T-cell (primary cell): ENCODE measurements at places on chromosomes 1 and 21.

- no peak for DNase-seq
These were observed 902 bp downstream of the AP4B1 start for GRCh38 chr1:113903501-113904292.

- no peak for DNase-seq
These were observed 10.1 kb downstream of the CFAP45 start for GRCh38 chr1:159889821-159890252.

GRCh38 chr1:234756066-234756774 lies 146.2 kb upstream of the IRF2BP2 start:
- DNase-seq: no peak

- no peak for DNase-seq
These were observed 79.8 kb upstream of the IPO9 start for GRCh38 chr1:201749059-201749690.

- no peak for DNase-seq
These were observed 32.4 kb upstream of the KCNA2 start for GRCh38 chr1:110638556-110638955.

DNA sequence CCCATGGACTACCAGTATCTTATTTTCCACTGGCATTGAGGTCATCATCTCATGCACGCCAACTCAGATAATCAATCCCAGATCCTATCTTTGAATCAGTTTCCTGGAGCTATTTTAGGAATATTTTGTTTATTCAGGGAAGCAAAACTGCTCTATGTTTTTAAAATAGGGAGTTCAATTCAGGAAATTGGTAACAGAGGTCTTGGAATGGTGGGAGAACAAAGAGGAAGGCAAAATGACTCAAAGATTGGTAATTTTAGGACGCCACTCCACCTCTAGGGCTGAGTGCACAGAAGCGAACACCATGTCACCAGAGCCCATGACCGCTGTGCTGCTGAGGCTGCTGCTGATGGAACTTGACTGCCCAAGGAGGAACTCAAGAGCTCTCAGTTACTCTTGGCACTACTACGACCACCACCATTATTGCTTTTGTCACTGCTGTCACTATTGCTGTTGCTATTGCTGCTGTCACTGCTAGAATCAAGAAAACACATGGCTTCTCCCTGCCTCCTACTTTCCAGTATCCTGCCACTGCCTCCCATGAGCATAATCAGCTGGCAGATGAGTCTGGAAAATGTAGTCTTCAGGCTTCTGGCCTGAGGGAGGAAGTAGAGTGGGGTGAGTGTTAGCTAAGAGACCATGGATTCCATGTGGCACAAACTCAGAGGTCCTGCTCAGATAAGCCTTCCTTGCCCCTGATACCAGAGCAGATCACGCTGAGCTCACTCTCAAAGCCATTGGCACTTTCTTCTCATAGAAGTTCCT lies 71.6 kb upstream of the CNIH3 start:
- DNase-seq: no peak

- DNase-seq: no peak
These were observed 261.1 kb downstream of the SIPA1L2 start for GRCh38 chr1:232368821-232369321.

- no peak for DNase-seq
These were observed 49.6 kb downstream of the WDR64 start for GRCh38 chr1:241701483-241702295.

DNA sequence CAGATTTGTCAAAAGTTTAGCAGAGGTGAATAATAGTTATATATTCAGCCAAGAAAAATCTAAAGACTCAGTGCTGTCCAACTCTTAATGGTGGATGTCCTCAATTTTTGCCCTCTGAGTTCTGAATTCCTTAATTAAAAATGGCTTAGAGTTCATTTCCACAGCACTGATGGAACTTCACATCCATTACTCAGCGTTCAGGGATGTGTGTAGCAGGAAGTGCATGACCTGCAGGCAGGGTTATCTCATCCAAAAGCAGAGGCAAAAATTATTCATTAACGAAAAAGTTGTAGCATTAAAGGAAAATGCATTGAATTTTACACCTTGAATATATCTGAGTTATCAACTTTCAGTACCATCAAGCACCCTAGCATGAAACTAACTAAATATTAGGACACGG lies 96.7 kb downstream of the ZP4 start:
- no peak for DNase-seq

- DNase-seq: no peak
These were observed 14.9 kb downstream of the STX12 start for GRCh38 chr1:27787895-27788294.

- no peak for DNase-seq
These were observed 3.4 kb upstream of the CASQ2 start for GRCh38 chr1:115771847-115772457.

DNA sequence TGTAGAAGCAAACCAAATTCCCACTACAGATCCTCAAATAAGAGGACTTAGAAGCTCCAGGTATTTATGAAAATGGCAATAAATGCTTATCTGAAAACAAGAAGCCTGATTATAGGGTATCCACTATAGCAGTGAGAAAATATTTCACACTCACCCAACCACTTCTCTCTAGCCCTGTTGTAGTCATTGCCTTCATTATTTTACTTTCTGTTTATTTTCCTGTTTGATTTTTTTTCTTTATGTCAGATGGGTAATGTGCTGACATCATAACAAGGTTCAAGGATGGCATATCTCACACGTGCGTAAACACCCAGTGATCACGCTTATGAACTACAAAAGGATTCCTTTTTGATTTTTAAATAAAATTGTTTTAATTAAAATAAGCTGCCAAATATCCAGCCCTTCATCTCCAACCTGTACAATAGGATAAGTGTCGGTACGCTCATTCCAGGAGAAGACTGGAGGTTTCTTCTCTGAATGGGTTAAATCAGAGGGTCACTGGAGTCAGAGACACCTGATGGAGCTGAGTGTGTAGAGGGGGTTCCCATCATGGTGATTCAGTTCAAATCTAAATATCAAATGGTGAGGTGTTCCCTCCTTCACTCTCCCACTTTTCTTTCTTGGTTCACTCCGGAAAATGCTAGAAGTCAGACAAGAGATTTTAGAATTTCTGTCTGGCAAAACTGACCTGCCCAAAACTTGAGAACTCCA lies 8.2 kb upstream of the S1PR1 start:
- no peak for DNase-seq

DNA sequence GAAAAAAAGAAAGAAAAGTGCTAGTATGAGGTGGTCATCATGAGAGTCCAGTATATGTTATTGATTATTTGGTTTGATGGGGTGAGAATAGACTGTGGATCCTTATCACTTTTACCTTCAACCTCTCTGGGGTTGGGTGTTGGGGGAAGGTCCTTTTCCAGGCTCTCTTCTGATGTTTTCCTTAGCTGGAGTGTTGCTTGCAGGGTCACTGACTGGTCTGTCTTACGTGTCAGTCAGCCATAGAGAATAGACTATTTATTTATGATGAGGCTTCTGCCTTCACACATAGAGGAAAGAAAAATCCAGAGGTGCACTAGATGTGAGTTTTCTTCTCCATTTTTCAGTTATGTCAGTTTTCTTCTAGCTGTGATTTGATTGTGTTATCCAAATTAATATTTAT lies 36.5 kb downstream of the MAP3K21 start:
- no peak for DNase-seq

DNA sequence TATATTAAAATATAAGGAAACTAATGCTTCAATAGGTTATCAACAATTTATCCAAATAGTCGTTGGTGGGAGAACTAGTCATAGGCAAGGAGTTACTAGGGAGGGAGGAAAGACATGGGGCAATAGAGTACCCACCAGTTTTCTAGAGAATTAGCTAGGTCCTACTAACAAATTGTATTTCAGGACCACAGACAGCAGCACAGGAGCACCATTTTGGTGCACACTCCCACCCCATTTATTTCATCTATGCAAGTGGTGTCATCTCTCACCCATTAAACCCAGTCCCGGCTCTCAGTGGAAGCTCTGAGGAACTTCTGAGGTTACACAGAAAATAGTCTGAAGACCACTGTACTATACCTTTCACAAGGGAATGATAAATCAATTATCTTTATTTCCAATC lies 89.0 kb upstream of the BCAR3 start:
- DNase-seq: no peak

DNA sequence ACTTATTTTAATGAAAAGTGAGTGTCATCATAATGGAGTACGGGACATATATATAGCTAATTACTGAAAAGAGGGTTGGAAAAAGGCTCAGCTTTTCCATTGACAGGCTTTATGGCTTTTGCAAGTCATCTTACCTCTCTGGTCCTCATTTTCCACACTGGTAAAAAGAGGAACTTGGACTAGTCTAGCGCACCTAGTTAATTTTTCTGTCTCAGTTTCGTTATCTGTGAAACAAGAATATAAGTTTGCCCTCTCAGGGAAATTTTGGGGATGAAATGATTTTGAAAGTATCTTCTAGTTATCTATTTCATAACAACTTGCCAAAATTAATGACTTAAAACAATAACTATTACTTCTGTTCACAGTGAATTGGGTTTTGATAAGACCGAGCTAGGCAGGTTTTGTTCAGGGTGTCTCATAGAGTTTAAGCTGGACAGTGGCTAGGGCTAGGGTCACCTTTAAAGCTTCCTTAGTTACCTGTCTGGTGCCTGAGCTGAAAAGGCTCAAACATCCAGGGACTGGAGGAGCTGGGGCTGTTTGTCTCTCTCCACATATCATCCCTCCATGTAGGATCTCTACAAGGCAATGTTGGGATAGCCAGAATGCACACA lies 91.7 kb downstream of the TYW3 start:
- DNase-seq: no peak

- no peak for DNase-seq
These were observed 9.1 kb upstream of the MATN1 start for GRCh38 chr1:30732277-30732996.

DNA sequence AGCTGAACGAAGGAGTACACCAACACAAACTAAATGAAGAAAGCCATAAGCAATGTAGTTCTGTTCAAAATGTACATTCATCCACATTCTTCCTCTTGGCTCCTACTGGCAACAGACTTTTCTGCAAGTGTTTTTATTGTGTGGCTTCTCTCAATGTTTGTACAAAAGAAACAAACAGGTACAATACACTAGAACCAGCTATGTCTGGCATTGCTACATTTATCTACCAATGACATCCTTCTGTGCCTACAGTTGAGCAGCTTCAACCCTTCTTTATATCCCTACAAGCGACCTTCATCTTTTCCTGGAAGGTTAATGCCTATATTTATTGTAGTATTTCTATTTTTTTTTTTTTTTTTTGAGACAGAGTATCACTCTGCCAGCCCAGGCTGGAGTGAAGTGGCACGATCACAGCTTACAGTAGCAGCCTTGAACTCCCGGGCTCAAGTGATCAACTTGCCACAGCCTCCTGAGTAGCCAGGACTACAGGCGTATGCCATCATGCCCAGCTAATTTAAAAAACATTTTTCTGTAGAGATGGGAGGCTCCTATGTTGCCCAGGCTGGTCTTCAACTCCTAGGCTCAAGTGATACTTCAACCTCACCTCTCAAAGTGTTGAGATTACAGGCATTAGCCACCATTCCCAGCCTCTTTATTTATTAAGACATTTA lies 89.3 kb downstream of the ASH1L start:
- DNase-seq: no peak

- DNase-seq: no peak
These were observed 4.5 kb downstream of the IVNS1ABP start for GRCh38 chr1:185312361-185313138.

DNA sequence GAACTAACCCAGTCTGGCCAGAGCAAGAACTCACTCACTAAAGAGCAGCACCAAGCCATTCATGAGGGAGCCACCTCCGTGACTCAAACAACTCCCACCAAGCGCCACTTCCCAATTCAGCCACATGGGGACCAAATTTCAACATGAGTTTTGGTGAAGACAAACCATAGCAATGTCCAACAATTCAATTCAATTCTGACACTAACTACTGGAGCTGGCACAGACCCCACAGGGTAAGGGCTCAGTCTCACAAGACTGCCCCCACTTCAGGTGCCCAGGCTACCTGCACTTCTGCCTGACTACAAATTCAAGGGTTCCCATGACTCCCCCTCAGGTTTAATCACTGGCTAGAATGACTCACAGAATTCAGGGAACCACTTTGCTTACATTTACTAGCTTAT lies 48.8 kb upstream of the RAP1A start:
- DNase-seq: peak; percentile 4

- no peak for DNase-seq
These were observed 16.2 kb downstream of the ATP1A4 start for GRCh38 chr1:160167580-160167979.

- no peak for DNase-seq
These were observed 102.6 kb upstream of the PPP2R5A start for GRCh38 chr1:212182579-212182978.

DNA sequence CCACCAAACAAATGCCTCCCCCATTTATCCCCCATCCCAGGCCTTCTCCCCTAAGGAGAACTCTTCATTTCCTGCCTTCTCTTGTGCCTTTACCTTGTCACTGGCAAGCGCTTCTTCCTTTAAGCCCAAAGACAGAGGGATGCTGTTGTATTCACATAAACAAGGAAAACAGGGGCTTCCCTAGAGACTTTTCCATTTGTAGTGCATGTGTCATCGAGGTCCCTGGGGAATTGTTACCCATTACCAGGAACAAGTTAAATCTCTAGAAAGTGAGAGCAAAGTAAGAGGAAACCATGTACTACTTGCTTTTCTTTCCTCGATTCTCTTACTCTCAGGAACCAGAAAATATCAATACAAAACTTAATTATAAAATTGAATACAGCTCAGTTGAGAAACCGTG lies 114.4 kb upstream of the DPT start:
- DNase-seq: no peak

DNA sequence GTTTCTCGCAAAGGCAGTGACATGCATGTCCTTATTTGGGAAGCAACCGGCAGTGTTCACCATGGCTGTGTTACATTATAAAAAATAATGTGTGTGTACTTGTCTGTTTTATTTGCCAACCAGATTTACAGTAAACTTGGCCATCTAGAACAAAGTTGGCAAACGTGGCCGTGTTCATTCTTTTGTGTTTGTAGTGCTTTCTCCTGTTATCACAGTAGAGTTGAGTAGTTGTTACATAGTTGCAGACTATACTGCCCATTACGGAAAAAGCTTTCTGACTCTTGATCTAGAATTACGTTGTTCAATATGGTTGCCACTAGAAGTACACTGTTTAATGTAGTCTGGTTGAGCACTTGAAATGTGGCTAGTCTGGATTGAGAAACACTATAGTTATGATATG lies 19.4 kb downstream of the SOAT1 start:
- no peak for DNase-seq

DNA sequence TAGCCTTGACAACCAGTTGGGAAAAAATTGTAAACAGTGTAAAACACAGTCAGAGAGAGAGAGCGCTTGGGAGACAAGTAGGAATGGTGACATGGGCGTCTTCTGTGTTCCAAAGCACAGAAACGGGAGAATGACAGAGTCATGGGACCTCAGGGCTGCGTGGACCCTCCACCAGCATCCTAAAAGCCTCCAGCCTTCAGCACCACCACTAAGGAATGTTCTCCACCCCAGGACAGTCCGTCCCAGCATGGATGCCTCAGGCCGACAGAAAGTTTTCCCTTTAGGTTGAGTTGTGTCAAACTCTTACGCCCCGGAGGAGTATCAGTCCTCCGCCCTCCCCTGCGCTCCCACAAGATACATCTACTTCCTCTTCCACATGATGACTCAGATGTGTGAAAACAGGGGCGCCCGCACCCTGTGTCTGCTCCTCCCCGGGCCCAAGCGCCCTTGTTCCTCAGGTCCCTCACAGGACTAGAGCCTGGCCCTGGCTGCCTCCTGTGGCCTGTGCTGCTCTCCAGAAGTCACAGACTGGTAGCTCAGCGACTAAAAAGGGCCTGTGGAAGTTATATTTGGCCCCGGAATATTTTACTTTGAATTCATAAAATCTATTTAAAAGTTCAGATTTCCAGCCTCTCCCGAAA lies 63.9 kb upstream of the EFHD2 start:
- peak; percentile 58 for DNase-seq
